ENCODE measurements at places on chromosomes 4 and X.

DNA sequence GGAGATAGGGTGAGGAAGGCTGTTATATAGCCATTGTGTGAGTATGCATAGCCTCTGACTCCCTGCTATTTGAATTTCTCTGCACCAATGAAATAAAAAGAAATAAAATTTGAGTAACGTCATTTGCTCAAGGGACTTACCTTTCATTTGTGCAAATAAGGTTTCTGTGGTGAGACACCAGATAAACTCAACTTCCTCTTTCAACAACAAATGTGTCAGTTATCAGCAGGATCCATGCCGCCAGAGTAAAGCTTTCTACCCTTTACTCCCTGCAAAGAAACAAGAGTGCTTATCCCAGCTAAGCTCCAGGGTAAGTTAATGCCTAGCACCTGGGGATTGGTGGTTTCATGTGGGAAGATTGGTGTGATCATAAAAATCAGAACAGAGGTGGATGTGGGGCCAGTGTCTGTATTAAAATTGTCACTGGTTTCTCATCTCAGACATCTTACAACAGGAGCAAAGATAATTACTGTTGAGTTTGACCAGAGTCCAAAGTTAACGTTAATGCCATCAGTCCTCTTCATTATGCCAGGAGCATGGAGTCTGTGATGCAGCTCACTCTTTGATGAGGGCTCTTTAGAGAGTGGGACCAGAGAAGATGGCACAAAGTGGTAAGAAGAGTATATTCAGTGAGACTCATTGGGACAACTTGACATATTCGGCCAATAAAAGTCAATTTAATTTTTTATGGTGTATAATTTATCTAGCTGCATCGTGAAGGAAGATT, at the start of gene P2RY10:
TSS of gene P2RY10 (plus strand) at position 206 of the 727 bp plus-strand sequence. CDS start 15,130 bp downstream, outside the sequence.
- DNase-seq = no peak

DNA sequence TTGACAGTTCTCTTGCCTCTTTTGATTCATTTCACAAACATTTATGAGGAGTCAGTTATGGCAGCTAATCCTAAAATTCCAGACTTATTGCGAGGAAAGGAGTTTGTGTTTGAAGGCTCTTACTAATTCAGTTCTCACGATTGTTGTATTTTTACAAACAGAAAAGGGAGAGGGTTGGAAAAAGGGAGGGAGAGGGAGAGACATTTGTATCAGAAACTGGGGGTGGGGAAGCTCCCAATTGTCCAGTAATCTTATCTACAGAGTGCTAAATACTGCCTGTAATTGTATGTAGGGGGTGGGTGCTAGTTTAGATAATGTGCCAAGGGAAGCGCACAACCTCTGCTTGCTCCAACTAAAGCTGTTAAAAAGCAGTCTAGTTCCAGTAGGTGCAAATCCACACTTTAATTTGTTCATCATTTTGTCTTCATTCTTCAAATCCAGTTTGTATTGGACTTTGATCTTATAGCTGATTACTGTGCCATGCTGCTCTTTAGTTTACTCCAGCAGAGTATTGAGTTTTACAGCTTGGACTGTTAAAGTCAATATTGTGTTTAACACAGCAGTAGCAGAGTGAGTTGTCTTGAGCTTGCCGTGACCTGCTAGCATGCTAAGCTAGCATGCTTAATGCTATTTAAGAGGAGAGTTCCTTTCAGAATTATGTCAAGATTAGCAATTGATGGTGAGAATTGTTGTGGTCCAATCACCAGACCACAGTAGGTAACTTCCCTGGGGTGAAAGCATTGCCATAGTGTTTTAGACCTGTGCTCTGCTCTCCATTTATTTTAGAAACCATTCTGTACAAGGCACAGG, 13.9 kb downstream of the FNIP2 start:
- no peak for DNase-seq

DNA sequence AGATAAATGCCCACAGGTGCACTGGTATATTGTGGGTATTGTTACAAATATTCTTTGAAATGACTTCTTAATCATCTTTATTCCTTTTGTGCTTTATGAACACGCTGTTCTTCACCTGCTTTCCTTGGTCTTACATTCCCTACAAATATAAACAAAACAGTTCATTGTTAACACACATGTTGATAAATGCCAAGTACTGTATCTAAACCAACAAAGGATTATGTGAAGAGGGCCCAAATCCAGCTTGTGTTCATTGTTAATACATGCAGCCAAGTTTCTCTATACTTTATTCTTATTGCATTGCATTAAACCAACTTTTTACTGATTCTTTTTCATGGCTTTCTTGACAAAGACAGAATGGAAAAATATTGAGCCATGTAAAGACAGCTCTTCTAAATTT, 42.8 kb downstream of the AREG start:
- no peak for DNase-seq

- DNase-seq = no peak
Observed at GRCh38 chr4:121183361-121183760, 19.2 kb upstream of the TNIP3 start.

DNA sequence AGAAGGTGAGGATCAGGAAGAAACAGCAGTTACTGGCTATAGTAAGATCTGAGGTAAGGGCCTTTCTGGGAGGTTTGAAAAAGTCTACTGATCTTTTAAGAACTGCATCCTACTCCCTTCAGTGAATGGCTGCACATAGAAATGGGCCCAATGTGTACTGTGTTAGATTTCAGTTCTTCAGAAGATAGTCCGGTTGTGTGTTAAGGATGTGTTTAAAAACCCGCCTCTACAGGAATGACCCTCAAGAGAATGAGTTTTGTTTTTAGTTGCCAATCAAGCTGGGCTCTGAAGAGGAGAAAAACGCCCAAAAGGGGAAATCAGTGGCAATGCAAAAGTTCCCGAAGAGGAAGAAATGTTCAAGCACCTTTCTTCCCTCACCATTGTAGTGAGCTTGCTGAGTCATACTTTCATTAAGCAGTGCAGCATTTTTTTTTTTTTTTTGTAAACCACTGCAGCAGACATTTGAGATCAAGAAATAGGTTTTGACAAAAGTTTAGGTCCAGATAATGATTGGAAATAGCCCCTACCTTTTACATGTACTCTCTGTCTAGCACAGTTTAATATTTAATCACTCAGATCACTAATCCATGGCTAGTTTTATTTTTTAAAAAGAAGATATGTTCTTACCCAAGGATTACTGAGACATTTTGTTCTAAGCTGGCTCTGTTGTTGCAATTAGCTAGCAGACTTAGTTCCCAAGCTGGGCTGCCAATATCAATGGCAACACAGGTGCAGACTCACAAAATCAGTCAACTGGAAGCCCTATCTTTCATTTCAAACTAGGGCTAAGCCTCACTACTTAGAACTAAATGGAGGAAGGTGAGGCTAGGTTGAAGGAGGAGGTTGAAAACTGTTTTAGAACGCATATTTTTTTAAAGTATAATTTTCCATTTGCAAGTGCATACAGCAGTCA, 7.0 kb upstream of the TRPC5OS start:
- DNase-seq = no peak

DNA sequence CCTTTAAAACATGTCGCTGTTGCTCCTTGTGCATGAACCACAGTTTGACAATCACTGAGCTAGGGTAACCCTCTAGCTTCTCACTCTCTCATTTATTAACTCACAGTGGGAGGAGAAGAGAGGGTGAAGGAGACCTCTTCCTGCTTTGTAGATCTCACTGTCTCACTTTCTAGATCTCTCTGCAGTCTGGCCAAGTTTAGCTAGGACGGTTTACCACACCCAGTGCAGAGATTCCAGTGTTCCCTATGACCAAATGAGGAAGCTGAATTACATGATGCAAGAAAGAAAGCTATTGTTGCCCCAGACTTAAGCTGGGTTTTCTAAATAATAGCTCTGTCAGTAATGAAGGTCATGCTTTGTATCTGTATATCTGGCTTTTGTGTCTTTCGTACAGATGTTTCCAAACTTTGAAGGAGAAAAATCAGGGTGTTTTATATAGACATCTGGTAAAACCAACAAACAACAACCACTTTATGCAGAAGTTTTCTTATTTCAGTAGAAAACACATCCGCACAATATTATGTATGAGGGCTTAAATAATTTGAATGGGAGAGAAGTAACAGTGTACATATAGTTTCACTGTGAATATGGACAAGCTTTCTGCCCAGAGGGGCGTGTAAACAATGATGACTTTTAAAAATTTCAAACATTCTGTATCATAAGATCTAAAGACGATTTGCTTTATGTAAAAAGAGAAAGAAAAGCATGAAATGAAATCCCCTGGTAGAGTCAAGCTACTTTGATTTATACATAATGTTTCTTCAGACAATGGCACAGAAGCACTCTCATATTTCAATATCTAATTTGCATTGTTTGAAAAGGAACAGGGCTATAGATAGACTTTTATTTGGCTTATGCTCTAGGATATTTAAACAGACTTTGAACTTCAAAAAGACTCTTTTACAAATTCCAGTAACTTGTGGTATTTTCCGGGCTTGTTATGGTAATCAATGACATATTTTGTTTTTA, 582.3 kb downstream of the FSTL5 start:
- DNase-seq = no peak

GRCh38 chr4:40254608-40255392, 58.0 kb downstream of the RHOH start:
- DNase-seq = peak; percentile 16

DNA sequence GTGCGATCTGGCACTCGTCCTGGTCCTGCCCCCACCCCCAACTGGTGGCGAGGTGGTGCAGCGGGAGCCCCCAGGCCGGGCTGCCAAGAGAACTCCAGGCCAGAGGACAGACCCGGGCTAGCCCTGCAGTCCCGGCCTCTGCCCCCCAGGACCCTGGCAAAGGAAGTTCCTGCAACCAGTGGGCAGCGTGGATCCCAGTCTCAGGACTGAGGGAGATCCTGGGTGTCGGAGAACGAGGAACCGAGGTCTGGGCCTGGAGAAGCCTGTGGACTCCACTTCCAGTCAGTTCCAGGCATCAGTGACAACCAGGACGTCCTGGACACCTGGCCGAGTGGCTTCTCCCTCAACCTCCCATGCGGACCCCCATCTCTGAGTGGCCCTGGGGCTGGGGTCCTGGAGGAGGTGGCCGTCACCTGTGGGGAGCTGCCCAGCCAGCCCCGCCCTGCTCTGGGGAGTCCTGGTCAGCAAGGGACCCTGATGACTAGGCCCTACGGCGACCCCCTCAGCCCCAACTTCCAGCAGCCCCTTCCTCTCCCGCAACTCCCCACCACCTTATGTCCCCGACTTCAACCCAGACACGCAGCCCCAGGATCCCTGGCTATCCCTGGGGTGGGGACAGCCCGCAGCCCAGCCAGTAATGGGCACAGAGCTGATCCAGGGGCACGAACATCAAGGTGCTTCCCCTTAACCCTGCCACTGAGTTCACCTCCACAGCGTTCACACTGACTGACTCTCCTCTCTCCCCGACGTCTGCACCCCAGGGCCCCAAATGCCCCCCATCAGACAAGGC, 53.7 kb upstream of the NKX1-1 start:
- DNase-seq = no peak

- DNase-seq = no peak
Observed at GRCh38 chr4:78155616-78156105, 98.5 kb downstream of the FRAS1 start.

GRCh38 chr4:10672379-10672778, 12.2 kb downstream of the CLNK start:
- no peak for DNase-seq

- DNase-seq = no peak
Observed at GRCh38 chr4:123417813-123418212, 21.2 kb downstream of the SPRY1 start.

GRCh38 chr4:185693548-185694215, 118.3 kb downstream of the SORBS2 start:
- no peak for DNase-seq

GRCh38 chrX:85851418-85851817, 195.9 kb downstream of the CHM start:
- DNase-seq = no peak

DNA sequence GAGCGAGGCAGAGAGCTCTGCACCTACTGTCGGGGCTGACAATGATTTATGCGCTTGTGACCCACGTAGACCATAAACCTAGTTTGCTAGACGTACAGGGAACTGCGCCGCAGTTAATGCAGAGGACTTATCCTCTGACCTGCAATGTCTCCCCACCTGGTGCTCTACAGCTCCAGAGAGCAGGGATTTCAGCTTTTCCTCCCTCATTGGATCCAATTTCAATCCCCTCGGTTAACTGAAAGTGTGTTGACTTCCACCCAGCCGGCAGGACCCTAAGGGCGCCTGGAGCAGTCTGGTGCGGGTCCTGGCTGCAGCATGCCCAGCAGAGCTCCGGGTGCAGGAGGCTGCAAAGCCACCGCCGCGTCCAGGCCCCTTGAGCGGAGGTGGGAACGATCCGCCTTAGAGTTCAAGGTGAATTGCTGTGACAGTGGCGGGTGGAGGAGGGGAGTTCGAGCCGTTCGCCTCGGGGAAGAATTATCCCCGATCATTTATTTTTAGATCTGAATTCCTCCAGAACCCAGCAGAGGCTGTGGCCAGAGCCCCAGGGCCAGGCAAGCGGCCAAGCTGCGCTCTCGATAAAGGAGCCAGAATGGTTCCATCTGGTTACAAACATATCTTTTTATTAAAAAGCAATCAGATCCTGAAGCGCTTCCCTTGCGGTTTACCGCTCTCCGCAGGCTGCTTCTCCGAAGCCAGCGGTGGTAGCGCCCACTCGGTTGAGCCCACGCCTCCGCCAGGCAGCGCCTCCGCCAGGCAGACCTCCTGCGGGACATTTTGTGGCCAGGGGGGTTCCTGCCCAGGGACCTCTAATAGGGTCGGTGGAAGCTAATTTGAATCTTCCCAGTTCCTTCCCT, 66.0 kb downstream of the FBXO8 start:
- DNase-seq = no peak

DNA sequence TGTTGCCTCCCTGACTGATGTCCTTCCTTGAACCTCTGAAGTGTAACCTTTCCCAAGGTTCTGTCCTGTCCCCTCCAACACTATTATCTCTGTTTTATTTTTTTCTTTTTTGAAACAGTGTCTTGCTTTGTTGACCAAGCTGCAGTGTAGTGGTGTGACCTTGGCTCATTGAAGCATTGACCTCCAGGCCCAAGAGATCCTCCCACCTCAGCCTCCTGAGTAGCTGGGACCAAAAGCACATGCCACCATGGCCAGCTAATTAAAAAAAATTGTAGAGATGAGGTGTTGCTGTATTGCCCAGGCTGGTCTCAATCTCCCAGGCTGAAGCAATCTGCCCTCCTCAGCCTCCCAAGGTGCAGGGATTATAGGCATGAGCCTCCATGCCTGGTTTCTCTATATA, 59.0 kb downstream of the EDA start:
- DNase-seq = no peak

Data from NCI-H1436 treated with DMSO at 0.1 percent for 48 hours (cell line).